Heart left ventricle (tissue), 16 donors: ENCODE measurements at places on chromosomes 11 and 22.
A peak's percentile ranks its signal among the peaks of the same experiment; 100 is the strongest.

- DNase-seq = no peak
Measured at GRCh38 chr11:93063086-93063485, 93.6 kb downstream of the MTNR1B start.

DNA sequence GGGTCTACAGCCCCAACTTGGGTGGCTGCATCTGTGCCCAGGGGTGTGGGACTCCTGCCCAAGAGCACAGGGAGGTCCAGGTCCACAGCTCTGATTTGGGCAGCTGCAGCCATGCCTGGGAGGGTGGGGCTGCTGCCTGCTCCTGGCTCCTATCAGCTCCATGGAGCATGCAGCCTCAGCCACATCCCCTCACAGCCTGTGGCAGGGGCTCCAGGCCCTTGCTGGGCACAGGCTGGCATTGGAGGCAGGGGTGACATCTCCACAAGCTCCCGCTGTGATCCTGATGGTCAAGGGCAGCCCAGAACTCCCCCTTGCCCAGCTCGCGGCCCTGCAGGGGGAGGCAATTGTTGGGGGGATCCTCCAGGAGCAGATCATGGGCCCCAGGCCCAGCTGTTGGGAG, 6.3 kb upstream of the OR56A4 start:
- DNase-seq = no peak

- no peak for DNase-seq
Measured at GRCh38 chr11:117459123-117459978, 131.7 kb downstream of the CEP164 start.

GRCh38 chr11:12234221-12234620, 123.8 kb downstream of the MICAL2 start:
- DNase-seq = no peak

DNA sequence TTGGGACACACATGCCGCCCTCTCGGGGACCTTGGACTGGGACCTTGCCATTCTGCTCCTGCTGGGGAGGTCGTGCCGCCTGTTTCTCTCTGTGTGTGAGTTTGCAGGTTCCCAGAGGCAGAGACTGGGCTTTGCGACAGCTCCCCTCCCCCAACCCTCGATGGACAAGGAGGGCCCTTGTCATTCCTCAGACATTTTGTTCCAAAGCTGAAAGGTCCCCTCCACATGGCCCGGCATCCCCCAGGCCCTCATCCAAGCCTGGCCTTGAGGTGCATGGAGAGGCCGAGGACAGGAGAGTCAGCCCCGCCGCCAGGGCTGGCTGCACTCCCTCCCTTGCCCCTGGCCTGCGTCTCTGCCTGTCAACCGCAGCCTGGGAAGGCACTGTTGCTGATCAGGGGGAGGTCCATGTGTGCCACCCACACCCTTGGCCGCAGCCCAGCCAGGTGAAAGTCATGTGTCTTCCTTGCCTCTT, 25.6 kb downstream of the FADS2 start:
- DNase-seq = peak; percentile 79
